ENCODE measurements at places on chromosomes 1 and 21.
A peak's percentile ranks its signal among the peaks of the same experiment; 100 is the strongest.

- DNase-seq = no peak
These were observed 777 bp downstream of the LRRC41 start for GRCh38 chr1:46302641-46303037.

- DNase-seq = no peak
These were observed 37.2 kb downstream of the ATP2B4 start for GRCh38 chr1:203663821-203664220.

GRCh38 chr1:7948960-7949359, 8.3 kb upstream of the TNFRSF9 start:
- no peak for DNase-seq

GRCh38 chr1:94672934-94673333, 131.4 kb upstream of the F3 start:
- DNase-seq = no peak

- peak; percentile 54 for DNase-seq
These were observed 11.3 kb downstream of the CDK18 start for GRCh38 chr1:205515781-205516253.

- no peak for DNase-seq
These were observed 22.2 kb upstream of the DNAJC11 start for GRCh38 chr1:6723621-6724428.

DNA sequence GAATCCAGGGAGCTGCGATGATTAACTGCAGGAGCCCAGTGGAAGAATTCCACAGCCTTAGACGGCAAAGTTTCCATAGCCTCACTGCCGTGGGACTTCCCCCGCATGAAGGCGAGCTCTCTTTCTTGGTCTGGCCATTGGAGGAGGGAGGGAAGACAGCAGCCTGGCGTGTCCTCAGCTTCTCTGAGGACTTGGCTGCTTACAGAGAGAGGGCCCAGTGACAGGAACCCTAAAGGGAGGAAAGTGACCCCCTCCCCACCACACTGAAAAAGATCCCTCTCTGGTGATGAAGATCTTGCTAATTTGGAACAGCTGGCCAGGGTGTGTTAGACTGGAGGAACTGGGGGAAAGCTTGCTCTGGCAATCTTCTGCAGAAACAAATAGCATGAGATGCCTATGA, 41.0 kb downstream of the ATP2B4 start:
- no peak for DNase-seq

DNA sequence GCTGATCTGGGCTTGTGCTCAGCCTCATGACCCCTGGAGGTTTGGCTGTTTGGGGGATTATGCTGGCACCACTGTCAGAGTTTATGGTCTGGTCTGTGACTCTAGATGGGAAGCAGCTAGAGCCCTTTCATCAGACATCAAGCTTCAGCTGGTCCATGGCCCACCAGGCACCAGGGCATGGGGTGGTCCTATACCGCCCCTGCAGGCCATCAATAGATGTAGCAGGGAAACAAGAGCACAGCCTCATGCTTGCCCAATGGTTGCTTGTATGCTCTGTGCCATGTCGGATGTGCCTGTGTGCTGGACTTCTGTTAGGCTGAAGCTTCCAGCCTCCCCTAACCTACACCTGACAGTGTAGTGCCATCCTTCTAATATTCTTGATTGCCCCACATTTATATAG, 71.1 kb upstream of the CD34 start:
- peak; percentile 25 for DNase-seq

DNA sequence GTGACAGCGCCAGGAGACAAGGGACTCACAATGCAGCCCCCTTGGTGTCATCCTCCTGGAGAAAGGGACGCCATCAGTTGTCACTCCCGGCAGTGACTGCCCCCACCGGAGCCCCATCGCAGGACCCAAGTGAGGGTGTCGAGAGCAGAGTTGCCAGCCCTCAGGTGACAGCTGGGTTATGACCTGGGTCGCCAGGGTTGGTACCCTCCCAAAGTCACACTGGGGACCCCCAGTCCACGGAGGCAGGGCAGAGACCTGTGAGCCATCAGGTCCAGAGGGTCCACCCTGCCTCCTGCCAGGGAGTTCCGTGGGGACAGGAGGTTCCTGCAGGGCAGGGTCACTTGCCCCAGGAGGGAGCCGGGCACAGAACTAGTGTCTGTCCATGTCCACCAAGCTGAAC, 78.2 kb upstream of the IFFO2 start:
- DNase-seq = no peak

- peak; percentile 82 for DNase-seq
These were observed 1.0 kb downstream of the PLEKHG5 start for GRCh38 chr1:6490181-6491080.

DNA sequence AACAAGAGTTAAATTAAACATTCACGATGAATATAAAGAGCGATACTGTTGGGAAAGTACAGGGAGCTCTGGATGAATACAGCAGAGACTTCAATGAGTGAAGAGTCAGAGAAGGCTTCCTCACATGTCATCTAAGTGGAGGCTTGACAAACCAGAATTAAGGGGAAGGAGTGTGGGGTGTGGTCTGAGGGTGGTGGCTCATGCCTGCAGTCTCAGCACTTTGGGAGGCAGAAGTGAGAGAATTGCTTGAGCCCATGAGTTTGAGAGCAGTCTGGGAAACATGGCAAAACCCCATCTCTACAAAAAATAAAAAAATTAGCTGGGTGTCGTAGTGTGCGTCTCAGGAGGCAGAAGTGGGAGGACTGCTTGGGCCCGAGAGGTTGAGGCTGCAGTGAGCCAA, 8.7 kb downstream of the SDHB start:
- no peak for DNase-seq

GRCh38 chr1:198620951-198621824, 17.7 kb upstream of the PTPRC start:
- no peak for DNase-seq

DNA sequence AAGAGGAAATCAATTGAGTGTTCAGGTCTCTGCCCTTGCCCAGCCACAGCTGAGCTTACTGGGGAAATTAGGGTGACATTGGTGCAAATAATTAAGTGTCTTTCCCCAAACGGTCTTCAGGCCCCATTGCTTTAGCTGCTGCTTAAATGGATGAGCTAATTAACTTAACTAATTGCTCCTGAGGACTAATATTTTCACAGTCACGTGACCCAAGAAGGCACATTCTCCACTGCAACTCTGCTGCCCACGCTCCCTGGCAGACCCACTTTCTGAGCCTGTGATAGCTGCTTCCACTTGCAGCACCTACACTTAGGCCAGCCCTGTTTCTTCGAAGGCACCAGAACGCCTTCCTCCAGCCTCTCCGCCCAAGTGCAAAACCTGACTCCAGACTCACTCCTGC, 56.2 kb downstream of the SYT2 start:
- no peak for DNase-seq

DNA sequence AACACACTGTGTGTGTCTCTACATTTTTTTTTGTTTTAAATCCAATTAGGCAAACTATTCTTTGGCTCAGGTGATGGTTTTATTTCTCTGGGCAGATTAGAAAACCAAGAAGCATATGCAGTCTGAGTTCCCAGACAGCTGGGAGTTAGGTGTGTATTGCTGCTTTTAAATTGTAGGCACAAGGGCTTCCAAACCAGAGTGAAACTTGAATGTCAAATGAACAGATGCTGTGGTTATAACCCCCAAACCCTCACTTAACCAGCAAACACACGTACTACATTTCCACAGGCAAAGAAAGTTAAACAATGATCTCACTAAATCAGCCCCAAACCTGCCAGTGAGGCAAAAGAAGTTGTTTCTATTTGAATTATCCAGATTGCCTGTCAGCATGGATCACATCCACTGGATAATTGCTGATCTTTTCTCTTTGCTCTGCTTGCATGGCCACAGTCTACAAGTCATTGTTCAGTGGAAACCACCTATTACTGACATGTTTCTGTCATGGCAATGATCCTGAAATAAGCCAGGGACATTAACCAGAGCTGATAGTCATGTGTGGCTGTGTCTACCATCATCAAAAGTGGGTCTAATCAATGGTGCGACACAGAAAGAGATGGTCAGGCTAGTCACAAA, 576.5 kb upstream of the PLXNA2 start:
- DNase-seq = no peak
